ENCODE measurements at places on chromosomes 3 and 15.

GRCh38 chr3:73616056-73616455 is 8.7 kb downstream of the PDZRN3 start:
- no peak for DNase-seq

DNA sequence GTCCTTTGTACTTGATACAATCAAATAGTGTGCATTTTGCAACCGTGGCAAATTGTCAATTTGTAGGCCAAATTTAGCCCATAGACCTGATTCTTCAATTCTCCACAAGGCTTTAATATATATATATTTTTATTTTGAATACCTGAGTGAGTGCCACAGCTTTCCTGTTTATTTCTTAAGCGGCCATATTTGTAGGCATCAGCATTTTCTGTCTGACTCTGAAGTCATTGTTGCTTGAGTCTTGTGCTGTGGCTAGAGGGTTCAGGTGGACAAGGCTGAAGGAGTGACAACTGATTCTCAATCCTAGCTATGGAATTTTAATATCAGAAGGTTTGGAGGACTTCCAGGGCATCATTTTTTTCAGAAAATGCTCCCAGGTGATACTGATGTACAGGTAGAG is 75.6 kb upstream of the NAALADL2 start:
- no peak for DNase-seq

- peak; percentile 15 for DNase-seq
Observed at GRCh38 chr3:42660898-42661297, 7.4 kb downstream of the ZBTB47 start.

- no peak for DNase-seq
Observed at GRCh38 chr15:39400821-39401550, 179.9 kb upstream of the THBS1 start.

DNA sequence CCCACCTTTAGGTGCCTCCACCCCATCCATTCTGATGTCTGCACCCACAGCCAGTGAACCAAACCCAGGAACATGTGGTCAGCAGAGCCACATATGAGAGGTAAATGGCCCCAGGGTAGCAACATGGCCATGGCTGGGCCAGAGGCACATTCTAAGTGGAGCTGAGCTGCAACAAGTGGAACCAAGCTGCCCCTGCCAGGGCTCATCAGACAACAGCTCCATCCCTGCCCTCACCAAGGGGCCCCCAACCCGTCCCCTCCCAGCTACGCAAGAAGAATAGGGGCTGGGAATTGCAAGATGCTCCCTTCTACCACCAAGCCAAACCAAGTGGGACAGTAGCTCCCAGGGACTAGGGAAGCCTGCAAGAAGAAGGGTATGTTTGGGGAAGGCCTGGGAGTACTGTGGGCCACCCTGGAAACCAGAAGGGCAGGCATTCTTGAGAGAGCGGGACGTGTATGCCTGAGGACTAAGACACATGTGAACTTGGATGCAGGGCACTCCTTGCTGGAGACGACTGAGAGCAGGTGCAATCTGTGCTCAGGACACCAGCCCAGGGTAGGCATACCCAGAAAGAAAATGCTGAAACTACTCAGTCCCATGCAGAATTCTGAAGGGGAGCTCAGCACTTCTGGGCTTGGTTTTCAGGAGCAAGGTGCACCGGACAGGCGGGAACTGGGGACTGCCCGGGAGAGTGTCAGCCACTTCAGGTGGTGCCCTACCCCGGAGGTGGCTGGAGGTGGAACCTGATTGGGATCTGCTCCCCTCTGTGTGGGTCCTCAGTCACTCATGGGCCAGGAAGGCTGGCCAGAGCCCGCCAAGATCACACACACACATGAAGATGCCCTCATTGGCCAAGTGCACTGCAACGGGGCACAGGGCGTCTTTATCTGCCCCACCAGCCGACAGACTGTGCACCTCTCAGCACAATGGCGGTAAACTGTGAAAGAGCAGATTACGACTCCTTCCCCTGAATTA is 9.5 kb downstream of the MYL3 start:
- no peak for DNase-seq

DNA sequence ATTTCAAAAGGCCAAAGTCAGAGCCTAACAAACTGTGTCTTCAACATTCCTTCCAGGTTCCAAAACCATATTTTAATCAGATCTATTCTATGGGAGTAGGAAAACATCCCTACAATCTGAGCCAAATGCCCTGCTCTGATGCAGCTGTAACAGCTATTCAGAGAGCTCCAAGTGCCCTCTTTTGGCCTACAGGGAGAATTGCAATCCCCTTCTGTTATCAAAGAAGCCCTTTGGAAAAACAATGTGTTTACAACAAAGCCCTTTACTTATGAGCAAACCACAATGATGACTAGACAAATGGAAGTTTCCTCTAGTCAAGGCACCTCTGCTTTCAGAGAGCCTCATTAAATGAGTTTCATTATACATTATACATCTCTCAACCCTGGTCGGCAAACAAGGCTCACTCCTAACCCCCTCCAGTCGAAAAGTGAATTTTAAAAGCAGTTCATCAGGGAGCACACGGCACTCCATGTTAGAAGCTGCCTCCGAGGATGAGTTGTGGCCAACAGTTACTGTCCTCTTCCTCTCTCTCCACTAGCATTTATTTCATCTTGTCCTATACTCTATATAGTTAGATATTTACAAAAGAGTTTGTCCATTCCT is 42.6 kb upstream of the TMCO5A start:
- peak; percentile 15 for DNase-seq

DNA sequence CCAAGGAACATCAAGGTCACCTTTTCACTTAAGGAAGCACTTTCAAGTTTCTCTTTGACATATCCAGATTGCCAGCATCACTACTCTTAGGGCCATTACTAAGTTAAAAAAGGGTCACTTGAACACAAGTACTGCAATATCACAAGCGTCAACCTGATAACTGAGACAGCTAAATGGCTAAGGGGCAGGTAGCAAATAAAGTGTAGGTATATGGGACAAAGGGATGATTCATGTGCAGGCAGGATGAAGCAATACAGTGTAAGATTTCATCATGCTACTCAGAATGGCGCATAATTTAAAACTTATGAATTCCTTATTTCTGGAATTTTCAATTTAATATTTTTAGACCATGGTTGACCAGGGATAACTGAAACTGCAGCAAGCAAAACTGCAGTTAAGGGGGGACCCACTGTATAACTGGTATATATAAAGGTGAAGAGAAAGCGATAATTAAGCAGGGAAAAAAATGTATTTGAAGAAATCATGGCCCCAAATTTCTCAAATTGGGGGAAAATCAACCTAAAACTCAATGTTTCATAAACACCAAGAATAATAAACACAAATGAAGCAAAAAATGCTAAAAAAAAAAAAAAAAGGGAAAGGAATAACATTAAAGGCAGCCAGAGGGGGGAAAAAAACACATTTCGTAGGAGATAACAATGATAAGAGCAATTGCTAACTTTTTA is 13.1 kb downstream of the CCR1 start:
- no peak for DNase-seq

DNA sequence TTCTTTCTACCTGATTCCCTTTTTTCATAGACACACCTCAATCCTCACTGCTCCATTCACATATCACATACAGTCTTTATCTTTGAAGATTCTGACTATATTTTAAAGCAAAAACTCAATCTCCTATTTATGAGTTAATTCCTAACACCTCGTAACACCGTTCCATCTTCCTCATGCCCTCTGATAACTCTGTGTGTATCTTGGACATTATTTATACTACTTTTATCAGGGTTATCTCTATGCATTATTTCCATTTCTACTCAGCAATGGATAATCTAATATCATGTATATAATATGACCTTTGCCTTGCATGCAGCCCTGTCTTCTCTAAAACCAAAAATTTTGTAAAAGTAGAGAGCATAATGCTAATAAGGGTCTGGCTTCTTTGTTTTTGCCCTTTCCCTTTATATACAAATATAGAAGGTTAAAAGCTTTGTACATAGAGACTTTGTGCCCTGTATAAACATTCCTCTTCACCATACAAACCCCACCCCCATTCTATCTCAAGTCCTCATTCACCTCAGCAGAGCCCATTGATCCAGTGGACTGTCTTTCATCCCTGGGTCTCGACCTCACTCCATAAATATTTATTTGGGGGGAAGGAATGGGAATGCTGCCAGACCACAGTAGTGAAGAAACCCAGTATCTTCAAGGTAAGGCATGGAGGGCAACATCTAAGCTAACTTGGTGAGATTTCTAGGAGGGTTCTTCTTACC is 21.8 kb downstream of the TRIM42 start:
- no peak for DNase-seq

GRCh38 chr3:171374661-171375285 is 85.4 kb downstream of the TNIK start:
- no peak for DNase-seq

DNA sequence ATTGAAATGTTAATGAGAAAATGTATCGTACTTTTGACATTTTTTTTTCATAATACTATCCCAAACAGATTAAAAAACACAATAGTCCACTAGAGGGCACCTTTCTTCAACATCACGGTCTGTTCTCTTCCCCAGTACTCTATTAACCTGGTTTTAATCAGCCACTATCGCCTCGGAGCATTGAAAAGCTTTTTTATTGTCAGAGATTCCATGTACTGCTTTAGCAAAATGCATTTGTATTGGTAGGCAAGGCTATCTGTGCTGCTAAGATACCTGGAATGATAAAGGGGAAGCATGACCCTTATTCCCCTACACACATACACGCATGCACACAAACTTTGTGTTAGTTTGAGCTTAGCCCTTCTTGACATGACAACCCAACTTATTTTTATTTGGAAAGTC is 160.1 kb upstream of the IL12A start:
- DNase-seq, result peak; percentile 55

DNA sequence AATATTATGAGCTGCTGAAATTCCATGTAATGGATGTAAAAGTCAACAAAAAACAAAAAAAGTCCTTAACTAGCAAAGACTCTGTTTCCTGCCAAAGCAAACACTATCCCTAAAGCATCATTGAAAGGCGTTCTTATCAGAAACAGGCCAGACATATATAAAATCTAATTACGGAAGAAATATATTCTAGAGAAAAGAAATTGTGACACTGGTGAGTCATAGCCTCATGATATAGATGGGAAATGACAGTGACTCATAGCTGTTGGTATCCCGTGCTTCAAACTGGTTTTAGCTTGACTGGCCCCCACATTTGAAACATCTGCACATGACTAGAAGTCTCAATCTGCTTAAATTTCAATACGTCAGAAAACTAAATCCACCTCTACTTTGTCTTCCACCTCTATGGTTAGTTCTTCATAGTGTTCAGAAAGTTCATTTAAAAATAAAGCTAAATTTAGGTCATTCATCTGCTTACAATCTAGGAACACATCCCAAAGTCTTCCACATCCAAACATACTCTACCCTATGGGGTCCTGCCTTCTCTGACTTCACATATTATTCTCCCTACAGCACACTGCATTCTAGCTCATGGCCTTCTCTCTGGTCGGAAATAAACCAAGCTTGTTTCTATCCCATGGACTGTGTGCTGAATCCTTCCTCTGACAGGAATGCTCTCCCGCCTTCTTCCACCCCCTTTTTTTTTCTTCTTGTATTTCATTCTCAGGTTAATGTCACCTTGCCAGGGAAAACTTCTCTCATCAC is 456.3 kb upstream of the ARRDC4 start:
- peak; percentile 95 for DNase-seq

DNA sequence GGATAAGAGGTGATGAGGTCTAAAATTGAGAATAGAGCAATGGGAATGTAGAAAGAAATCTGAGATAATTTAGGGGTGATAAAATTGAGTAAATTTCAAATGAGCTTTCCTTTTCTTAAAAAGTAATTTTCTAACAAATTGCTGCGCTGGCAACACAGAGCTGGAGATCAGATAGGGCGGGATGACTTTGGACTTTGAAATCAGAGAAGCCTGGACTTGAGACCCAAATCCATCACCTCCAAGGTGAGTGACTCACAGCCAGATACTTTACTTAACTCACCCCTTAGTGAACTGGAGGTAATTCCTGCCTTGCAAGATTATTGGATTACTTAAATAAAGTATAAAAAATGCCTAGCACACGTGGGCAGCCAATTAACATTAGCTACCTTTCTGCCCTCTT is 80.8 kb downstream of the P2RY1 start:
- DNase-seq, result no peak

DNA sequence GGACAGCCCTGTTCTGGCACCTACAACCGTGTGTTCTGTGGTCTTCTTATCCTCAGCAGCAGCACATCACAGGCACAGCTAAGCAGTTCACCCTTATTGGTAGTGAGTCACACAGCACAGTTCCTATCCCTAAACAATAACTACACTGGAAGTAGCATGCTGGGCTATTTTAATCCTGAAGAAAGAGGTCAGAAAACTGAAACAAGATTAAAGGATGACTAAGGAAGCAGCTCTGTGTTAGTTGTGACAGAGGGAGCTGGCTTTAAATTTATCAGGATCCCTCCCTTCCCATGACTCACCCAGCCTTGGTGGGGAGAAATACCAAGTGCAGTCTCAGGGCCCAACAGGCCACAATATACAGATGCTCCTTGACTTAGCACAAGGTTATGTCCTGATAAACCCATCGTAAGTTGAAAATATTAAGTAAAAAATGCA is 144.3 kb downstream of the ERC2 start:
- peak; percentile 89 for DNase-seq

GRCh38 chr3:4271834-4272233 is 31.3 kb upstream of the SETMAR start:
- DNase-seq, result peak; percentile 23

- DNase-seq, result no peak
Observed at GRCh38 chr3:138241061-138241460, 54.0 kb downstream of the ARMC8 start.

- no peak for DNase-seq
Observed at GRCh38 chr3:196013587-196014487, 68.1 kb downstream of the TFRC start.

GRCh38 chr3:124781476-124782376 is 51.5 kb downstream of the UMPS start:
- DNase-seq, result peak; percentile 21

GRCh38 chr3:182973047-182973446 is 7.3 kb downstream of the DCUN1D1 start:
- DNase-seq, result no peak

DNA sequence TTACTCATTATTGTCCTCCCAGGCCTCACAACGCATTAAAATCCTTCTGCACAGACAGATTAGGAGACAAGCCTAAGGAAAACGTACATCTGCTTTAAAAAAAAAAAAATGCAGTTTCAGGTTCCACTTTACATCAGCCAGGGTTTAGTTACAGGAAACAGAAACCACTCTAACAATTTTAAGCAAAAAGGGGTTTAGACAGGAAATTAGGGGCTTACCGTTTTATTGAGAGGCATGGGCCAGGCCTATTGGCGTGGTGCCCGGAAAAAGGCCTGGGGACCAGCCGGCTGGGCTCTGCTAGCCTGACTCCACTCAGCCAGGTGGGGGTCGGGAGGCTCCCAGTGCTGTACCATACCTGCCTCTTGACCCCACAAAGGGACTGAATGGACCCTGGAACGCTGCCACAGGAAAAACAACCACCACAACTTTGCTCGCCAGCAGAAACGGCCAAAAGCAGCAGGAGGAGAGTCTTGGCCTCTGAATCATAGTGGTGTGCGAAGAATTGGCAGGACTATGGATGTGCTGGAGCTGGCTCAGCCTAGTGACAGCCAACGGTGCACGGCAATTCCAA is 124.3 kb downstream of the CHSY1 start:
- peak; percentile 94 for DNase-seq
